Right cardiac atrium (tissue), 5 donors: ENCODE measurements at places on chromosomes 4 and X. TPM values are rescaled to one million over a fixed set of nuclear protein-coding genes. Genes with fewer than 3 reads are reported as not detected.

Gene FANCB
- 1.1 TPM for total RNA-seq

DNA sequence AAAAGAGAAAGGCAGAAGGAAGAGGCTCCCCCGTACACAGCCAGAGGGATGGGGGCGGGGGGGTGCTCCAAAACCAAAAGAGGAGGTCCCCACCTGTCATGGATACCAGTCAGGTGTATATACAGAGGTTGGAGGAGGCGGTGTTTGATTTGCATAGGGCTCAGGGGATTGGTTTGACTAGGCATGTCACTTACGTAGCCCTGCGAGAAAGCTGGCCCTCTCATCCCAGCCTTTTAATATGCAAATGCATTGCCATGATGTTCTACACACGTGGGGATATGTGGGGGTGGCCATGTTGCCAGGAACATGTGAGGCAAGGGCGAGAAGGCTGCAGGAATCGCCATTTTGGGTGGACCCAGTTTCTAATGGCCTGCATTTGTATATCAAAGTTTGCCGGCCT, 38.6 kb downstream of the TMEM150C start:
- no peak for DNase-seq

DNA sequence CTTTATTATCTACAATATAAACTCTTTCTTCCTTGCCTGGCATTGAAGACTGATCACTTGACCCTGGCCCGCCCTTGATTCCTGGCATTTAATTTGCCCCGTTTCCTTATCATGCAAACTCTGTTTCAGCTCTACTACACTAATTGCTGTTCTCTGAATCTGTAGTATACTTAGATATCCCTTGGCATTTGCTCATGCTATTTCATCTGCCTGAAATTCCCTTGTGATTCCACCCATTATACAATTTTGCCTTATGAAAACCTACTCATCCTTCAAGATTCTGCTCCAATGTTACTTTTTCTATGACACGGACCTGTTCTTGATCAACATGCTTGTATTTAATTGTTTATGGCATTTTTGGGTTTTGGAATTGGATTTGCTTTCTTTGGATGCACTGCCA, 459.9 kb upstream of the AMOT start:
- no peak for DNase-seq

DNA sequence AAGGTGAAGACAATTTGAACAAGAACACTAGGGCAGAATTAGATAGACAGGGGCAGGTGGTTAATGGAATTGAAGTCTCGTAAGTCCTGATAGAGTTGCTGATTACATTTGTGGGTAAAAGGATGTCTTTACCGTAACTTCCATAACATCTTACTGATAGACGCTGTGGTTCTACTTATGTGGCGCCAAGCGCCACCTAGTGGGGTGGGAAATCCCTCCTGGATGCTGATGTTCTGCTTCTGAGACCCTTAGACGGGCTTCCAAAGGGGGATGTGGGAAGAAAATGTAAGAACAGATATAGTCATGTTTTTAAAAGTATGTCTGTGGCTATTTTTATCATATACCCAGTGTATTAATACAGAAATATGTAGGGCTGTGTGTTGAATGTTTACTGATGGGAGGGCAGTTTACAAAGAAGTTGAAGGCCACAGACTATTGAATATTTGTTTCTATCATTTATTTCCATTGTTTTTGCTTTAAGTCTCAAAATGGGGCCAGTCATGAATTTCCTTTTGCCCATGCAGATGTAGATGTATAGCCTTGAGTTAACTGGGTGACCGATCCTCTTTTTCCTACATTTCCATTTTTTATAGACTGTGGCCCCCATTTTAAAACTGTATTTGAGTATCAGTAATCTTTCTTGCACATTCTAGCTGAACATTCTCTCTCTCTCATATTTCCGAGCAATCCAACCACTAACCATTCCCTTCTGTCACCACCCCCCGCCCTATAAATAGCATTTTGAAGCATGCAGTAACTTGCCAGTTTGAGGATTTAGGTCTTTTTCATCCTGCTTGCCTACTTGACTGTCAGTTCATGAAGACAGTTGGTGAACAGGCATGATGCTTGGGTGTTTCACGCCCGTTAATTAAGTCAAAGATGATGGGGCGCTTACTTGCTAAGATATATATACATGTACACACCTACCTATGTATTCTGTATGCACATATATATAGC, 12.1 kb upstream of the TLR8 start:
- DNase-seq, result no peak

DNA sequence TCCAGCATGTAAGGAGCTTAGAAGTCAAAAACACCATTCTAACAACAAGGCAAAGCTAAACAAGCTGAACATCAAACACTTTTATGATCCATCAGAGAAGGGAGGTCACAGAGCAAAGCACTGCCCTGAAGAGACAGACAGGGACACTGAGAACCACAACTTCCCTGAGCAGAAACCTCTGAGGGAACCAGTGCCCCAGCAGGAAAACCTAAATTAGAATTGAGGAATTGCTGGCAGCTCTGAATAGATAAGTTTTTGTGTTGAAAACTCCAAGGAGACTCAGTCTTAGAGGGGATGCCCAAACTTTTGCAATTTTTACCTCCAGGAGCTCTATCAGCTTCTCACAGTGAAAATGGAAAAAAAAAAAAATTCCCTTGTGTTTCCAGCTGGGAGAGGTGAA, 83.0 kb upstream of the MAPK10 start:
- DNase-seq, result no peak

DNA sequence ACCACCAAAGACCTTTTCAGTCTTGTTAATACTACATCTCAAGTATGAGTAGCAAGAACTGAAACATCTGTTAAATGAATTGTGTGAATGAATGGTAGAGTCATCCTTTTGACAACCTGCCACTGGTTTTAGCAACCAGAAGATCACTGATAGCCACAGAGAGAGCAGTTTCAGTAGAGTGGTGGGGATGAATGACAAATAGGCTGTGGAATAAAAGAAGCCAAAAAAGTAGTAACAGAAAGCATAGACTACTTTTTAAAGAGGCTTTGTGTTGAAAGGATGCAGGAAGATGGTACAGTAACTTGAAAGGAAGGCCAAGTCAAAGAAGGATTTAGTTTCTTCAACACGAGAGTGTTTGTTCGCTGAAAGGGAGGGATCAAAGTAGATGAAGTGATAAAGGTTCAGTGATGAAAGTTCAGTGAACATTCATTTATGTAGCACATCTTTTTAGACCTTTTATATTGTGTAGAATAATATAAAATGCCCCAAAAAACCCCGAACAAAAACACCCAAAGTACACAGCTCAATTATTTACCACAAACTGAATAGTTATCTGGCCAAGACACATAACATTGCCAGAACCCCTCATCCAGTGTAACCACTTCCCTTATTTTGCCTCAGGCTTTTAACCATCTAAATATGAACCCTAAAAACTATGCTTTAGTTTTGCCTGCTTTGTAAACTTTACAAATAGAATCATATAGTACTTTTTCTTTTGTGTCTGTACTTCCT, 40.1 kb upstream of the EIF1AX start:
- DNase-seq, result no peak

DNA sequence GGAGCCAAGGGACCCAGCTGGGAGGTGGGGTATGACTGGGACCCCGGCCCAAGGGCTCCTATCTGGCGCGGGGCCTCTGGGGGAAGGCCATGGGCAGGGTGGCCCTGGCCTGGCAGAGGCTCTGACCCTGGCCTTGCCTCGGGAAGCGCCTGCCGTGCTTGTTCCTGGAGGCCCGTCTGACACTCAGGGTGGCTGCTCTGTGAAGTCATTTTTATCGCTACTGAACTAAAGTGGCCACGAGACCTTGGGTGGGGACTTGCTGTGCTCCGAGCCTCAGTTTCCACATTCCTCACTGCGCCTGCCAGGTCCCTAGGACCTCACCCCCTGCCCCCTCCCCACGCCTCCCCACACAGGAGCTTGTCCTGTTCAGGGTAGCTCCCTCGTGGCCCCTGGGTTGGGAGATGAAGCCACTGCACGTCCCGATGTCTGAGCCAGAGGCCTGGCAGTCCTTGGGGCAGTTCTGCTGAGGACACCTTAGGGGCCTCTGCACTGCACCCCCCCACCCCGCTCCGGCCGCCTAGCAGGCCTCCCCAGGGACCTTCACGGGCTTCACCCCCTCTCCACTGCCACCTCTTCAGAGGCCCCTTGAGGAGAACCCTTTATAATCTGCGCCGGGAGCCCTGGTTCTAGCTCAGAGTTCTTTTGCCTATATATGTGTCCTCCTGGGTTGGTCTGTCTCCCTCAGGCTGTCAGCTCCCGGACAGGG, 639 bp upstream of the SORCS2 start:
- DNase-seq, result no peak
